HCT116 (cell line): ENCODE measurements at places on chromosomes 5 and 9. TPM values are rescaled to one million over a fixed set of nuclear protein-coding genes. Genes with fewer than 3 reads are reported as not detected.

The ROR2 gene
- 15.7 TPM for total RNA-seq

GRCh38 chr5:137279521-137280231 is 219.4 kb downstream of the SPOCK1 start:
- H3K4me3 ChIP-seq: no peak overlapping the region
- peaks cover 20% of the 10 kb centered on the region for H3K27me3 ChIP-seq
- no peaks in the 10 kb centered on the region for H3K36me3 ChIP-seq
- DNase-seq: no peak
- H3K27ac ChIP-seq: no peak overlapping the region

The CDH18 gene
- not detected for total RNA-seq

DNA sequence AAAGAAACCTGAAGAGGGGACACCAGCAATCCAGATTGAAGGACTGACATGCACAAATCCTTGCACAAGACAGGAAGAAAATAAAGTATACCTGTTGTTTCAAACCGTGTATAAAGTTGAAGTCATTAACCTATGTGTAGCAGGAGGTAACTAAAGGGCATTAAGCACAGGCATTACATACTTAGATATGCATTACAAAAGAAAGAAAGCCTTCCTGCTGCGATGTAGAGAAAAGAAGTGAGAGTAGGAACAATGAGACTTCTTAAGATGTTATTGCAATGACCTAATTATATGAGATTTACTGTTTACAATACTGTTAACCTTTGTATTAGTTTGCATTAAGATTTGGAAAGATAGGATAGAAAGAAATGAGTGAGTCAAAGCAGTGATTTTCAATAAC is 308.9 kb upstream of the PTPRD start:
- H3K4me3 ChIP-seq: no peak overlapping the region
- H3K4me1 ChIP-seq: no peaks in the 10 kb centered on the region
- DNase-seq: no peak
- H3K27ac ChIP-seq: no peak overlapping the region
- no peaks in the 10 kb centered on the region for H3K27me3 ChIP-seq

The TRUB2 gene
- 42.1 TPM for total RNA-seq

The PDLIM4 gene
- not detected for total RNA-seq

- H3K36me3 ChIP-seq: no peaks in the 10 kb centered on the region
- no peaks in the 10 kb centered on the region for H3K4me1 ChIP-seq
- no peak overlapping the region for H3K27ac ChIP-seq
- no peak for DNase-seq
- no peaks in the 10 kb centered on the region for H3K27me3 ChIP-seq
These were observed 790.1 kb downstream of the TLE1 start for GRCh38 chr9:80899208-80899607.

The SMIM33 gene
- not detected for total RNA-seq

DNA sequence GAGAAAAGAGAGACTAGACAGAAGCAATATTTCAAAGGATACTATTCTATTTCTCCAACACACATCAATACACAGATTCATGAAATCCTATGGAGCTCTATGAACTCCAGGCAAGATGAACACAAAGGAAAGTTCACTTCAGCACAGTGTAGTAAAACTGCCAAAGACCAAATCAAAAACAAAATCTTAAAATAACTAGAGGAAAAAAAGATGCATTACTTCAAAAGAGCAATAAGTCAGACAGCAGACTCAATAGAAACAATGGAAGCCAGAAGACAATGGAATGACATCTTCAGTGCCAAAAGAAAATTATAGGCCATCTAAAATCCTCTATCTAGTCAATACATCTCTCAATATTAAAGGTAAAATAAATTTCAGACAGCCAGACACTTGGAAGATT is 205.3 kb upstream of the TBC1D2 start:
- H3K4me3 ChIP-seq: no peak overlapping the region
- no peak for DNase-seq
- H3K4me1 ChIP-seq: peaks cover 4% of the 10 kb centered on the region; the same call in 1 of the 2 replicates
- no peaks in the 10 kb centered on the region for H3K27me3 ChIP-seq

GRCh38 chr5:3837506-3837905 is 241.9 kb downstream of the IRX1 start:
- H3K27me3 ChIP-seq: no peaks in the 10 kb centered on the region
- no peak overlapping the region for H3K4me3 ChIP-seq
- no peak overlapping the region for H3K27ac ChIP-seq
- no peaks in the 10 kb centered on the region for H3K36me3 ChIP-seq
- H3K4me1 ChIP-seq: no peaks in the 10 kb centered on the region

GRCh38 chr5:40288800-40289485 is 390.8 kb upstream of the PTGER4 start:
- no peaks in the 10 kb centered on the region for H3K36me3 ChIP-seq
- H3K27ac ChIP-seq: no peak overlapping the region
- H3K27me3 ChIP-seq: no peaks in the 10 kb centered on the region
- DNase-seq: no peak

The CLINT1 gene
- total RNA-seq: 69.2 TPM

The TESK1 gene
- 26.6 TPM for total RNA-seq

DNA sequence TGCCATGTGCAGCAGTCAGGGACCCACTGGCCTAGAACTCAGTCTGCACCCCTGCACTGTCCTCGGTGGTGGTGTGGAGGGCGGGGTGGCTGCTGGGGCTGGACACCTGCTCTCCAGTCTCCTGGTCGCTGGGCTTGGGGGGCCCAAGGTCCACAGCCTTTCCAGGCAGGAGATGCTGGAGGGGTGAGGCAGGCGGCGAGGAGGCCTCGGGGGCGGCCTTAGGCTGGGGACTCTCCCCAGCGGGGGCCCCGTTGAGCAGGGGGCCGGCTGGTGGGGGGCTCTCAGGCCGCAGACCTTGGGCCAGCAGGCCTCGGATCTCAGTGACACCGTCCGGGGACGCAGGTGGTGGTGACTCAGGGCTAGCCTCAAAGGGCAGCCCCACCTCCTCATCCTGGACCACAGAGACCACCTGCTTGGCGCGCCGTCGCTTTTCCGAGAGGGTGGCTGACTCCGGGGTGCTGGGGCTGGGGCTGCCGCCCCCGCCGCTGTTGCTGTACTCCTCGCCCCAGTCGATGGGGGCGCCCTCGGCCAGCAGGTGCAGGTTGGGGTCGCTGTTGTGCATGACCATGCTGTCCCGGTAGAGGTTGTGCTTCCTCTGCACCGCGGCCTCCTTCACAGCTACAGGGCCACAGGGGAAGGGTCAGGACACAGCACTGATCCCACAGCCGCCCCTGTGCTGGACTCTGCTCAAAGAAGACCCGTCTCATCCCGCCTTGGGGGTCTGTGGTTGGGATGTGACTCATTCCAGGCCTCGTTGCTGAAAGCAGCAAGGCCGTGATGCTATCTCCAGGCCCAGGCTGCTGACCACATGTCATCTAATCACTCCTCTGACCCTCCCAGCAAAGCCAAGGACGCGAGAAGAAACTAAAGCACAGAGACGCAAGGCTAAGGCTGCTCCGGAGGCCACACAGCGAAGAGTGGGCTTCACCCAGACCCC is 55.8 kb downstream of the LRSAM1 start:
- 0 out of 2 replicates have a peak, but pooled peaks cover 4% of the 10 kb centered on the region for H3K4me1 ChIP-seq
- peaks cover 6% of the 10 kb centered on the region for H3K36me3 ChIP-seq
- H3K27me3 ChIP-seq: no peaks in the 10 kb centered on the region
- H3K4me3 ChIP-seq: no peak overlapping the region
- DNase-seq: no peak

GRCh38 chr9:75139201-75139600 is 50.9 kb downstream of the OSTF1 start:
- no peak for DNase-seq
- H3K4me3 ChIP-seq: no peak overlapping the region
- H3K4me1 ChIP-seq: no peaks in the 10 kb centered on the region
- H3K36me3 ChIP-seq: no peaks in the 10 kb centered on the region

GRCh38 chr9:69564557-69564956 is 107.6 kb downstream of the APBA1 start:
- H3K27ac ChIP-seq: no peak overlapping the region
- DNase-seq: no peak
- no peaks in the 10 kb centered on the region for H3K4me1 ChIP-seq

DNA sequence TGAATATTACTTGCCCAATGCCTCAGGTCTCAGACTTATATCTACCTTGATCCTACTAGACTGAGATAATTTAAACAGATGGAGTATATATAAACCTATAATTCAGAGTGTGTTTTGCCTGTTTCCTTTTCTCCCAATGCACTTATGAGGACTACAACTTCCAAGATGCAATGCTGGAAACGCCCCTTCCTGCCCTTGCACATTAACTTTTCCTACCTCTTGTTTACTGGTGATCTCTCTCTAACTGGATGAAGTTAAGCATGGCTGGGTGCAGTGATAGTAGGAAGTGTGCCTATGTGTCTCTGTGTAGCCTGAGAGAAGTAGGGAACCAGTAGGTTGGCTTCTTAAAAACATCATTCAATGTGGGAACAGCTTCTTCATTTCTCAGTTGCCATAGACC is 115.2 kb downstream of the SVEP1 start:
- no peak overlapping the region for H3K27ac ChIP-seq
- no peaks in the 10 kb centered on the region for H3K27me3 ChIP-seq
- H3K36me3 ChIP-seq: no peaks in the 10 kb centered on the region

The NOP16 gene
- total RNA-seq: 67.1 TPM

The IFNB1 gene
- not detected for total RNA-seq
